ENCODE measurements at places on chromosomes 12 and 14.

DNA sequence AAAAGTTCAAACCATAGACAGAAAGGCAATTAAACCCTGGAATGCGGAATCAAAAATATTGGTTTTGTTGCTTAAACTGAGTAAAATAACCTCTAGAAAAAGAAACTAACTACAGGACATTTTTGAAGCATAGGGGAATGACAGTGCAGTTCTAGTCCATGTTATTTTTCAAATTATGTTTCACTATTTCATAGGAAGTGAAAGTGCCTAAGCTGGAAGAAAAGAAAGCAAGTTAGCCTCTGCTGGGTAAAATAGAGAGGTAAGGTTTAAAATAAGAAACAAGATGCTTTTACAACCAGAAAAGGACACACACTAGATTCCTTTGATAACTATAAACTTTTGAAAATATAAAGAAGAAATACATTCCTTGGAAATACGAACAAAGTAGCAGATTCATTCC, 1.1 kb downstream of the CLECL1 start:
- DNase-seq: no peak

- no peak for DNase-seq
Measured at GRCh38 chr12:93848523-93849101, 171.4 kb downstream of the CRADD start.

DNA sequence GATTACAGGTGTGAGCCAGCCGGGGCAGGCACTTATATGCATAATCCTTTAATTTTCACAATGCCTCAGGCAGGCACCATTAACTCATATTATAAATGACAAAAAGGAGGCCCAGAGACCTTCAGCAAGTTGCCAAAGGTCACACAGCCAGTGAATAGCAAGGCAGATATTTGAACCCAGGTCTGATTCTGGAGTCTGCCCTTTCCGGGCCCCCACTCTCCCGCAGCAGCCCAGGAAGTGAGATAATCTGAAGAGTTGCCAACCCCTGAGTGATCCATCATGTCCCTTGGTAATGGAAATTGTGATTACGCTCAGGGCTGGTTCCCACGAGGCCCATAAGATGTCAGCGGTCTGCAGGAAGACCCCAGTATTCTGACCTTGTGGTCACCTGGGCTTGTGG, 95.3 kb upstream of the MED13L start:
- no peak for DNase-seq

GRCh38 chr14:24270537-24271133, 762 bp downstream of the RABGGTA start:
- DNase-seq: no peak

DNA sequence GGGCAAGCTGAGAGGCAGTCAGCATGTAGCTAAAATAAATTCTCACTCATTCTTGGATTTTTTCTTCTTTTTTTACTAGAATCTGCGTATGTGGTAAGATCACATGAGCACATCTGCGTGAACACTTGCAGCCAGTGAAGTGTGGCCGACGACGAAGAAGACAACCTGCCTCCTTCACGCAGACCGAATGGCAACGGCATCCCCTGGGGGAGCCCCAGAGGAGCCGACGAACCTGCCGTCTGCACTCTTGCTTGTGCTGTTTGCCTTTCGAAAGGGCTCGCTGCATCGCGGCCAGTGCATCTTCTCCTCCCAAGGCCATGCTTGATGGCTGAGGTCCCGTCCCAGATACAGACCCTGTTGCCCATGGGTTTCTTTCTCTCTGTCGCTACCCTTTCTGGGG, 113.8 kb downstream of the KCNK10 start:
- no peak for DNase-seq

DNA sequence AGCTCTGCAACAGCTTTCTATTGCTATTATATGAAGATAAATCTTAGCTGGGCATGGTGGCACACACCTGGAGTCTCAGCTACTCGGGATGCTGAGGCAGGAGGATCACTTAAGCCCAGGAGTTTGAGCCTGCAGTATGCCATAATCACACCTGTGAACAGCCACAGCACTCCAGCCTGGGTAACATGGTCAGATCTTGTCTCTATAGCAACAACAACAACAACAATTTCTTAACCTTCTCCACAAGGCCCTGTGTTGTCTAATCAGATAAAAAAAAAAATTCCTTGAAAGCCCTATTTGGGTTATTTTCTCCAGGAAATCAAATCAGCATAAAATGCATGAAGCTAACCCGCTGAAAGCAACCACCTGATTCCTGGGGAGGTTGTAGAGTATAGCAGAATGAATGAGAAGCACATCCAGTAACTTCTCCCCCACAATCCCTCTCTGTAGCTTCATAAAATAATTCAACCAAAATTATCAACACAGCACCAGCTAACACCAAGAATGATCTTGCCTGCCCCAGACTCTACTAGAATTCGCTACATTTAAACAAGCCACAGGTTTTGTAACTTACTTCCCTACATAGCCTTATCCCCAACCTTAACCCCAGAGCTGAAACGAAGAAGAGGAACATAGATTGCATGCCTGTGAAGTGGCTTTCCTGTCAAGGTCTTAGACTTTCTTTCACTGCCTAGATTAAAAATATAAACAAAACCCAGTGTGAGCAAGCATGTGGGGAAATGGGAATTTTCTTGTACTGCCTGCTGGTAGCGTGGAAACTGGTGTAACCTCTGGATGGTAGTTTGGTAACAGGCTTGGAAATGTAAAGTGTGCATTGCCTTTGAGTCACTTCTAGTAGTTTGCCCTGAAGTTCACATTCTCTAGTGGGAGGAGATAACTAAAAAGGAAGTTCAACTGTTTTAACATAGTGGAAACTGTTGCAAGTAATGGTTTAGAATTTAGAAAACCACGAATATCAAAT, 6.0 kb upstream of the STK38L start:
- no peak for DNase-seq

All from stimulated activated CD4-positive, alpha-beta T cell treated with anti-CD3 and anti-CD28 coated beads, TNF-alpha, amount 100 ng/mL, for 48 hours (primary cell).